ENCODE measurements at places on chromosomes 4 and X. TPM values are rescaled to one million over a fixed set of nuclear protein-coding genes. Genes with fewer than 3 reads are reported as not detected.

- DNase-seq, result no peak
Observed at GRCh38 chr4:182056866-182057265, 186.3 kb upstream of the TENM3 start.

GRCh38 chr4:110518889-110519490 lies 43.0 kb downstream of the ENPEP start:
- DNase-seq, result no peak

GRCh38 chrX:26778320-26778888 lies 562.4 kb downstream of the MAGEB5 start:
- DNase-seq, result no peak

DNA sequence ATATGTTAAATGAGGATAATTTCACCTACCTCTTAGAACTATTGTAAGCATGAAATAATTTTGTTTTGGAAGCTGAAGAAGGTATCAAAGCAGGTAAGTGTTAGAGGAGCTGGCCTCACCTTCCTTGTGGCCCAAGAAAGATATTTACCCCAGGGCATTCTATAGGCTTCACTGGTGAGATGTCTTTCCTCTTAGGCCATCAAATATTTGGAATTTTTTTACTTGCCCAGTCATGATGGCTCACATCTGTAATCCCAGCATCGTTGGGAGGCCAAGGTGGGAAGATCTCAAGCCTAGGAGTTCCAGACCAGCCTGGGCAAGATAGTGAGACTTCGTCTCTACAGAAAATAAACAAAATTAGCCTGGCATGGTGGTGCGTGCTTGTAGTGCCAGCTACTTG lies 6.1 kb upstream of the SMS start:
- DNase-seq, result no peak

DNA sequence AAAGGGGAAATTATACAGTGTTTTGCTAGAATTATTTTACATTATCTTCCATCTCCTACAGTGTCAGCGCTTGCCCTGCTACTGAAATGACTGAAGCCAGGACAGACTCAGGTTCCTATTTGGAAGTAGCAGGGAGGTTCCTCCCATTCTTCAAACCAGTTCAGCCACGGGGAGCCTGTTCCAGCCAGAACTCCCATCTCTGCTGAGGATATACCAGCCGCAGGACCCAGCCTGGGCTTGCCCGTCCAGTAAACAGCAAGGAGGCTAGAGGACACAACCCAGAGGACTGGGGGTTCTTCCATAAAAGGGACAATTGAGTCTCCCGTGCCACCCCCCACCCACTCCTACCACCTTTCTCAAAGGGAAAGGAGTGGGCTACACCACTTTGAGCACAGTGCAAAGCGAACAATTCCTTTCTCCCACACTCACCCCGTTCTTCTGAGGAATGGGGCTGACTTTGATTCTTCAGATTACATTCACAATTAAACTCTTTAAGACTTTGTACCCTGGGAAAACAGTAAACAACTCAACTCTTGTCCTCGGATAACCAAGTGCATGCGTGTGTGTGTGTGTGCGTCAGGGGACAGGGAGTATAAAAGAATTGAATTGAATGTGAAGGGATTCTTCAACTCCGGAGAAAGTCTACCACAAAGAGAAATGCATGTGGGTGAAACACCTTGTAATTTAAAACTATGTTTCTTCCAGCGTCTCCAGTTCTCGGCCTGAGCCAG lies 31.0 kb upstream of the PPARGC1A start:
- DNase-seq, result no peak

GRCh38 chr4:137768881-137769280 lies 236.6 kb upstream of the PCDH18 start:
- DNase-seq, result no peak

DNA sequence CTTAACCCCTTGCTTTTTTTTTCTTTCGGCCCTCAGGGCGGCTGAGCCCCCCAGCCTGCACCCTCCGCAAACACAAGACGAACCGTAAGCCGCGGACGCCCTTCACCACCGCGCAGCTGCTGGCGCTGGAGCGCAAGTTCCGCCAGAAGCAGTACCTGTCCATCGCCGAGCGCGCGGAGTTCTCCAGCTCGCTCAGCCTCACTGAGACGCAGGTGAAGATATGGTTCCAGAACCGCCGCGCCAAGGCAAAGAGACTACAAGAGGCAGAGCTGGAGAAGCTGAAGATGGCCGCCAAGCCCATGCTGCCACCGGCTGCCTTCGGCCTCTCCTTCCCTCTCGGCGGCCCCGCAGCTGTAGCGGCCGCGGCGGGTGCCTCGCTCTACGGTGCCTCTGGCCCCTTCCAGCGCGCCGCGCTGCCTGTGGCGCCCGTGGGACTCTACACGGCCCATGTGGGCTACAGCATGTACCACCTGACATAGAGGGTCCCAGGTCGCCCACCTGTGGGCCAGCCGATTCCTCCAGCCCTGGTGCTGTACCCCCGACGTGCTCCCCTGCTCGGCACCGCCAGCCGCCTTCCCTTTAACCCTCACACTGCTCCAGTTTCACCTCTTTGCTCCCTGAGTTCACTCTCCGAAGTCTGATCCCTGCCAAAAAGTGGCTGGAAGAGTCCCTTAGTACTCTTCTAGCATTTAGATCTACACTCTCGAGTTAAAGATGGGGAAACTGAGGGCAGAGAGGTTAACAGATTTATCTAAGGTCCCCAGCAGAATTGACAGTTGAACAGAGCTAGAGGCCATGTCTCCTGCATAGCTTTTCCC lies 3.4 kb downstream of the MSX1 start:
- DNase-seq, result no peak

GRCh38 chrX:54494989-54495813 lies 833 bp downstream of the FGD1 start:
- DNase-seq, result peak; percentile 90

DNA sequence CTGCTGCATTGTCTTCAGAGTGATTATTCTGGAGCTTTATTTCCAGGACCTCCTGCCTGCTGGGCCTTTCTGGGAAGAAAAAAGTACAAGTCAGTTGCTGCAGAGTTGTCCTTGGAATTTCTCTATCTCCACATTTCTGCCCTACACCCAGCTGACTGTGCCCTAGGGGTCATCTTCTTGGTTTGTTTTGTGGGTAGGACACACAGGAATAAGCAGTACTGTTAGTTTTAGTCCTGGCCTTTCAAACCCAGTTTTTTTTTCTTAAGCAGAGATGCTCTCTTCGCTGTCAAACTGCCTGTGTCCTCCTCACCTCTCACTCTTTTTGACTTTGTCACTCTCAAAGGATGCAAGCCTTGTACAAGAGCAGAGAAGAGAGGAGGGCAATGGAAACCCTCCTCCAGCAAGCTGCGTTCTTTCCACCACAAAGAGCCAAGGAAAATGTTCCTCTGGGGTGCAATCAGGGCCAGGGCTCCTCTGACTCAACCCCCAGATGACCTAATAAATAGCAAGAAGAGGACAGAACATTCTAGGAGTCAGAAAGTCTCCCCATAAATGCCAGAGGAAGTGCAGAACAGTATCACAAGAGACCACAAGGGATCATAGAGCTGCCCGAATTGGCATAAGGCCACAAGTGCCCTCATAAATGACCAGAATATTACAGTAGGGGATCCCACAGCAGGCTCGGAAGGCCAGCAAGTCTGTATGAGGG lies 186.2 kb downstream of the RCHY1 start:
- DNase-seq, result no peak

- DNase-seq, result no peak
Observed at GRCh38 chr4:101973361-101973760, 182.8 kb downstream of the BANK1 start.

GRCh38 chr4:36142504-36142903 lies 101.8 kb downstream of the ARAP2 start:
- DNase-seq, result no peak

DNA sequence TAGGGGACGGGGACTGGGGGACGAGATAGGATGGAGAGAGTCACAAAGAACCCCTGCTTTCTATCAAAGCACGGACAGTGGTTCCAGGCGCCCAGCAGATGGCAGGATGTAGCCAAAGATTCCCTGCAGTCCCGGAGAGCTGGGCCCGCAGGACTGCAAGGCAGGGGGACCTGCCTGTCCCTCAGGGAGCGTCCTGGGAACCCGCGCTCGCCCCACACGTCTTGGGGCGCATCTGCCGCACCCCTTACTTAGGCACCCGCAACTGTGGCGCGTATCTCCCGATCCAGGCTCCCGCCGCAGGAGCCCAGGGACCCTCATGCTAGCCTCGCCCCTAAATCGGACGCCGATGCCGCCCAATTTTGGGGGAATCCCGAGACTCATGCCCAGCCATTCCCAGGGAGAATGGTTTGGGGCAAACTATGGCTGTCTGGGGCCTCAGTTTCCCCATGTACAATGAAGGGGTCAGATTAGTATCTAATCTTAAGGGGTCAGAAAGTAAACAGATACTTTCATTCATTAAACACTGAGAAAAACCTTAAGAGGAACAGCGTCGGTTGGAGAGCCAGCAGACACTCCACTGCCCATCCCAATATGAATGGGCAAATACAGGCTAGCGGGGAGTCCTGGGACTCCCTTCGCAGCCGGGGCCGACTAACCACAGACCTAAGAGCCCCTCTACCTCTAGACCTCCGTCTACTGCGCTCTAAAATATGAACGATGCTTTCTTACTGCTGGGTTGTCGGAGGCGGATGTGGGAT lies 581 bp upstream of the STK32B start:
- DNase-seq, result peak; percentile 94

DNA sequence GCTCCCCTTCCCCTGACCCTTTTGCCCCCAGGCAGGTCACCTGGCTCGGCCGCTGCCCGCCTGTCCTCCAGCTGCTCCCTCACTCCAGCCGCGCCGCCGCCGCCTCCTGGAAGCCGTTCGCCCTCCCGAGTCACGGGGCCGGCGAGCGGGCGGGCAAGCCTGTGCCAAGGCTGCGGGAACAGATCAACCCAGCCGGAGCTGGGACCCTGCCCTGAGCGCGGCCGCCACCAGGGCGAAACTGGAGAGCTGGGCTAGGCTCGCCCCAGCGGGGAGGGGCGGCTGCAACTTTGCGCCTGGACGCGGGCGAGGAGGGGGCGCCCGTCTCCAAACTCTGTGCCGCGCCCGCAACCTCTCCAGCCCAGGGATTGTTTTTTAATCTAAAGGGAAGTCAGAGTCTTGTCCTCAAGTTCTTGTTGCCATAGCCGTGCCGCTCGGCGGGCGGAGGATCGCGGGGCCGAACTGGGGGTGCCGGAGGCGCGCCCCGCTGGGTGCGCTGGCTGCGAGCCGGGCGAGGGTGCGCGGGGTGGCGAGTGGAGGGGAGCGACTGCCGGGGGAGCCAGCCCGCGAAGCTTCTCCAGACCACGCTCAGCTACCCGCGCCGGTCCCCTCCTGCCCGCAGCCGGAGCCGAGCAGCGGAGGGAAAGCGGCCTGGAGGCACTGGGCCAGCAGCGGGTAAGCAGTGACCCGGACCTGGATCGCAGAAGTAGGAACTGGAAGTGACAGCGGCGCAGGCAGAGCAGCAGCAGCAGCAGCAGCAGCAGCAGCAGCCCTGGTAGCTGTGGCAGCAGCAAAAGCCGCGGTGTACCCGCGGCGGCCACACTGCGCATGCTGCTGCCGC lies 13.4 kb downstream of the ARHGEF6 start:
- no peak for DNase-seq

DNA sequence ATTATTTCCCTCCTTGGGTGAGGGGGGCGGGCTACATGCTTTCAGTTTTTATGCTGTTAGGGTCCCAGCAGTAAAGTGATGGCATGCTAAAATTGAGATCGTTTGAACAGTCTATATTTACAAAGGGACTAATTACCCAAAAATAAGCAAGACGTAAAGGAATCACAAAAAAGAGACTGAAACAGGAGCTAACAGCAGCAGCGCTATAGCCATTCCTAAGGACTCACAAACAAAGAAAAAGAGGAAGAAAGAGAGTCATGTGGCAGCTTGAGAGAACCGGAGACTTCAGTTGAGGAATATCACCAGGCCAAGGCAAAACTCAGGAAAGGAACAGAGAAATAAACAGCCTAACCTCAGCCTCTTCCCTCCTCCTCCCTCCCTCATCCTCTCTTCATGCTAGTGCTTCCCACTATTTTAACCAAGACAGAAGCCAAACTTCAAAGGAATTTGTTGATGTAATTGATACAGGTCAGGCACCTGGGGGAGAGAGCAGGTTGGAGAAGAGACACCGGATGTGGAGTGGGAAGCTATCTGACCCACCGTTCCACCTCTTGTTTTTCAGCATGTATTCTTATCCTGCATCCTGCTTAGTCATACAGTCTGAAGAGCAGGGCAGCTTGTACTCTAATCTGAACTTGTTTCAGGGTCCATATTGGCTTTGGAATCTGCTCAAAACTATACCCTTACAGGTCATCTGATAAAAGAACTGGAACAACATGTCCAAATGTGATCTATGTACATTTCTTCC lies 383.7 kb downstream of the NAF1 start:
- DNase-seq, result no peak

GRCh38 chr4:186008057-186008456 lies 60.9 kb upstream of the TLR3 start:
- no peak for DNase-seq

DNA sequence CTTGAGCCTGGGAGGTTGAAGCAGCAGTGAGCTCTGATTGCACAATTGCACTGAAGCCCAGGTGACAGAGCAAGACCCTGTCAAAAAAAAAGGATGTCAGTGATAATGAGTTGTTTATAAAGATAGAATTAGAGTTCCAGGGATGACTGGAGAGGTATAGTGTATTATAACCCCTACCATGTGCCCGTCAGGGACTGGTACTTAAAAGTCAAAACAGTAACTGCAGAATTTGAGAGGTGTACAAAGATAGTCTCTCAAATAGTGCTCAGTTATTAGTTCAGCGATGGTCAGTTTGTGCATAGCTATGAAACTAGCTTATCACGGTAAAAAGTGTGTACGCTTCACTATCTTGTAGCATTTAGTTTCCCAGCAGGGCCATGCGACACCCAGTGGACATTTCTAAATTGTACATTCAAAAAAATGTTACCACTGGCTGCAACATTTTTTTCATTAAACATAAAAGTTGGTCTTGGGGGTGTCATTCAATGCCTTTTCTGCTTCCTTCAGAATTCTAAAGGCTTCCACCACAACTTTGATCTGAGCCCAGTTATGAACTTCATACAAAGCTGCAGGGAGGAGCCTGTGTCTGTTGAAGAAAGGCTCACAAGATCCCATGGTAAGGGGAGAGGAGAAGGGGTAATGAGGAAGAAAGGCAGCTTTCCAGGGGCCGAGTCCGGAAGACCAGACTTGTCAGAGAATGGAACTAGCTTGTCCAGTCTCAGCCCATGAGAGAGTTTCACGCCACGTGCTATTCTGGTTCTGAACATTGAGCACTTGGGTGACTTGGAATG lies 9.2 kb upstream of the GYG2 start:
- no peak for DNase-seq

- DNase-seq, result no peak
Observed at GRCh38 chrX:154015581-154016264, 4.0 kb downstream of the IRAK1 start.

- DNase-seq, result no peak
Observed at GRCh38 chr4:128358231-128358912, 70.8 kb upstream of the PGRMC2 start.

UCP1 gene
- not detected for total RNA-seq

SHROOM2 gene
- 4.0 TPM for total RNA-seq

GASK1B gene
- total RNA-seq, result 37.6 TPM

BEX5 gene
- total RNA-seq, result 0.42 TPM

MAOB gene
- 3.2 TPM for total RNA-seq

CFAP99 gene
- not detected for total RNA-seq

POU3F4 gene
- total RNA-seq, result not detected

SLC7A11 gene
- total RNA-seq, result 5.6 TPM
